ENCODE measurements at places on chromosomes 1 and 21.
A peak's percentile ranks its signal among the peaks of the same experiment; 100 is the strongest.

GRCh38 chr1:182842265-182842664 is 3.1 kb downstream of the DHX9 start:
- DNase-seq, result no peak

DNA sequence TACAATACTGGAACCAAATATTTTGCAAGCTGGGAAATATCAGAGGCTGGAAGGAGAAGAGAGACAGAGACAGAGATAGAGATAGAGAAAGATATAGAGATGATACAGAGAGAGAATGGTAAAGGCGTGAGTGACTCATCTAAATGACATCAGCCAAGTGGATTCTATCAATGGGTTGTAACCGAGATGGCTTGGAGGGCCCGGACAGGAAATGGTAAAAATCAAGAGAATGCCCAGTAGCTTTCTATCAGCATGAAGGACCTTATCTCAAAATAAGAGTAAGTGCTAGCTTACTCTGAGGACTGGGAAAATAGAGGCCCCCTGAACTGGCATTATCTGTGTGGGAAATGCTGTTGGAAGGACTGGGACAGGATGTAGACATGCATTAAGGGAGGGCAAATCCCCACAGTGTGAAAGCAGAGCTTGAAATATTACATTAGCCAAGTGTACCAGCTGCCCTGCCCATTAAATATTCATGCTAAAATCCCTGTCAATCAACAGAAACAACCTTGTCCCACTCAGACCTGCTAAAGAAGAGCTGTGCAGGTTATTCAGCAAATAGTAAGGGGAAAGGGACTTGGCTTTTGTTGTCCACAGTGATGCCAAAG is 76.6 kb upstream of the ZNF644 start:
- no peak for DNase-seq

GRCh38 chr21:8990326-8991087 is 1530.9 kb upstream of the TPTE start:
- no peak for DNase-seq

GRCh38 chr1:119475866-119476439 is 31.1 kb upstream of the HSD3B1 start:
- peak; percentile 5 for DNase-seq

- DNase-seq, result no peak
Observed at GRCh38 chr1:236151739-236152424, 9.5 kb downstream of the GPR137B start.

DNA sequence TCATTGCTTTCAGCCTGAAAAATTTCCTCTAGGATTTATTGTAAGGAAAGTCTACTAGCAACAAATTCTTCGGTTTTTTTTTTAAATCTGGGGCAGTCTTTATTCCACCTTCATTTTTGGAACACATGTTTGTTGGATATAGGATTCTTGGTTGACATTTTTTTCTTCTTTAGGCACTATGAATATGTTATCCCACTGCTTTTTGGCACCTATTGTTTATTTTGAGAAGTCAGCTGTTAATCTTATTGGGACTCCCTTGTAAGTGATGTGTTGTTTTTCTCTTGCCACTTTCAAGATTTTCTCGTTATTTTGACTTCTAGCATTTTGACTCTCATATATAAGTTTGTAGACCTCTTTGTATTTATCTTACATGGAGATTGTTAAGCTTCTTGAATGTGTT is 99.3 kb downstream of the NPHS2 start:
- no peak for DNase-seq

- DNase-seq, result no peak
Observed at GRCh38 chr1:156689953-156690674, 12.9 kb upstream of the NES start.

GRCh38 chr21:20030390-20030789 is 967.8 kb upstream of the NCAM2 start:
- DNase-seq, result no peak

GRCh38 chr1:14494911-14495310 is 103.6 kb upstream of the KAZN start:
- DNase-seq, result no peak

DNA sequence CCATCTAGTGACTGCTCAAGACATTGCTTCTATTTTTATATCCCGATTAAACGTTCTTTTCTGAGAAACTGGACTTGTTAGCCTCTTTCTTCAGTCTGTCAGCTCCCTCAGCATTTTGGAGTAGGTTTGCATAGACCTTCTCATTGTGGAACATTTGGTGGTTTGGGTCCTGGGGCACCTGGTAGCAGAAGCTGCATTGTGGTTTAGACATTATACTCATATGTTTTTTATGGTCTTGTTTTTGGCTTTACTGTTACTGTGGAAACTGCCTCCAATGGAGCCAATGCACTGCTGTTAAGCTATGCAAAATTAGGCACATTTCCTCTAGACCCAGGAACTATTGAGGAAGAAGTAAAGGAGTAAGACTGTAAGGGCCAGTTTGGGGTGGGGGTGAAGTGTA is 36.7 kb upstream of the LRRC8B start:
- peak; percentile 43 for DNase-seq

DNA sequence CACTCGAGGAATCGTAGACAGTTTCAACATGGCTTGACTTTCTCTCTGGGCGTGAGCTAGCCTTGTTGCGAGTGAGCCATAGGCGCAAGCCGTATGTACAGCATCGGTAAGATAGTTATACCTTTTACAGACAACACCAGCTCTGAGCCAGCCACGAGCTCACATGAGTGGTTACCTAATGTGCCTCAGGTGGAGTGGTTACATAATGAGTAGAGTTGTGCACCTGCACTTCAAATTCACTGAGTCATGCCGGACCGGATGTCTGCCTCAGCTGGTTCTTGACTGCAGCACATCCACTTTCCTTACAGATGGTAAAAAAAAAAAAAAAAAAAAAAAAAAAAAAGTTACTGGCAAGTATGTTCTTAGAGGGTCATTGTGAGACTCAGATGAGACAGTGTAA is 360.4 kb upstream of the NR5A2 start:
- no peak for DNase-seq

GRCh38 chr1:165036403-165036802 is 320.1 kb downstream of the LMX1A start:
- no peak for DNase-seq

GRCh38 chr1:181588631-181589030 is 105.3 kb downstream of the CACNA1E start:
- no peak for DNase-seq

DNA sequence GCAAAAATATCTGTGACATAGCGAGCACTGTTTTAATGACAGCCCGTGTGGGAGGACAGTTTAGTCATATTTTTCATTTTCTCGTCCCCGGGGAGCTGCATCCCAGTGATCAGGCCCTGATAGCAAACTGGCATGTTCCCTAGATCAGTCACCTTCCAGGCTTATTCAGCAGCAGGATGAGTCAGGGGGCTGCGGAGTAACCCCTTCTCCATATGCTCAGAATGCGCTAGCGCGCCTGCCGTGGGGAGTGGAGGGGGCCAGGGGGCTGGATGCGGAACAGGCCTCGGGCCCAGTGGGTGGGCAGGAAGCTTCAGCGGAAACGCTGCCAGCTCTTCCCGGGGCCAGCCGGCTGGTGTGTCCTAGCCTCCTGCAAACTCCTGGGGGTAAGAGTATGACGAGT is 94.0 kb downstream of the KCND3 start:
- DNase-seq, result no peak

- DNase-seq, result no peak
Observed at GRCh38 chr1:68232289-68233148, at the start of gene WLS. TSS of gene WLS (minus strand) at chr1:68232523. CDS start at chr1:68232299, 224 bp downstream.

DNA sequence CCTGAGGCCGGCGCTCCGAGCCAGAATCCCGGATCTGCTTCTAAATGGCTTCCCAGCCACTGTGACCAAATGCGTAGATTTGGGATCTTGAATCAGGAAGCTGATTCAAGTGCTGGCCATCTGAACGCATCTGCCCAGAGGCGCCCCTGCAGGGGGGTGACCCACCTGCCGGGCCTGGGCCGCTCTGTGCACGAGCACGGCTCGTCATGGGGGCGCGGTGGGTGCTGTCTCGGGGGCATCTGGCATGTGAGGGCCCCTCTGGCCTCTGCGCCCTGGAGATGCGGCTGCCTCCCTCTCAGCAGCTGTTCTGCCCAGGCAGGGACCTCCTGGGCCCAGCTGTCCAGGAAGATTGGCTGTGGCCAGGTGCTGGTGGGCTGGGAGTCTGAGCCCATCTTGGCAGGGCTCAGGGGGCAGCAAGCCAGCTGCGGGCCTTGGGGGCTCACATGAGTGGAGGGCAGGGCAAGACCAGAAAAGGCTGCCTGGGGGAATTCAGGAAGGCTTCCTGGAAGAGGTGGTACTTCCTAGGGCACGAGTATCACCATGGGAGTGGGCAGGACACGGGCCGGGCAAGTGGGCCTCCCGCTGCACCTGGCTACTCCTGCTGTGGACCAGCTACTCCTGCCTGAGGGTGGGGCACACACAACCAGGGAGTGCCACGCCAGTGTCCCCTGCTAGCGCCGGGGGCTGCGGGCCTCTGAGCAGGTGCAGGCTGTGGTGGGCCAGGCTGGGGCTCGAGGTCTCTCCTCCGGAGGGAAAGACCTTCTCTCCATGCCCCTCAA is 25.1 kb downstream of the PLCH2 start:
- DNase-seq, result no peak

DNA sequence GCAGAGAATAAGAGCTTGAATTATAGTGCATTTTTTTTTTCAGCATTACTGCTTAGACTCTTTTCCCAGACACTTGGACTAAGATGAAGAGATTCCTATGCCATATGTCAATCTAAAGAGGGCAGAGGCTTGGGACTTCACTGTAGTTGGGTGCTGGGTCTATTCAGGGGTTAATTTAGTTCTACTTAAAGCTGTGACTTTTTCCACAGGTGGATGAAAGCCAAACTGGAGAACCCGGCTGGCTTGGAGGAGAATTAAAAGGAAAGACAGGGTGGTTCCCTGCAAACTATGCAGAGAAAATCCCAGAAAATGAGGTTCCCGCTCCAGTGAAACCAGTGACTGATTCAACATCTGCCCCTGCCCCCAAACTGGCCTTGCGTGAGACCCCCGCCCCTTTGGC is 104.8 kb downstream of the ATP5PO start:
- DNase-seq, result no peak

- no peak for DNase-seq
Observed at GRCh38 chr1:185681034-185681633, 53.1 kb upstream of the HMCN1 start.

DNA sequence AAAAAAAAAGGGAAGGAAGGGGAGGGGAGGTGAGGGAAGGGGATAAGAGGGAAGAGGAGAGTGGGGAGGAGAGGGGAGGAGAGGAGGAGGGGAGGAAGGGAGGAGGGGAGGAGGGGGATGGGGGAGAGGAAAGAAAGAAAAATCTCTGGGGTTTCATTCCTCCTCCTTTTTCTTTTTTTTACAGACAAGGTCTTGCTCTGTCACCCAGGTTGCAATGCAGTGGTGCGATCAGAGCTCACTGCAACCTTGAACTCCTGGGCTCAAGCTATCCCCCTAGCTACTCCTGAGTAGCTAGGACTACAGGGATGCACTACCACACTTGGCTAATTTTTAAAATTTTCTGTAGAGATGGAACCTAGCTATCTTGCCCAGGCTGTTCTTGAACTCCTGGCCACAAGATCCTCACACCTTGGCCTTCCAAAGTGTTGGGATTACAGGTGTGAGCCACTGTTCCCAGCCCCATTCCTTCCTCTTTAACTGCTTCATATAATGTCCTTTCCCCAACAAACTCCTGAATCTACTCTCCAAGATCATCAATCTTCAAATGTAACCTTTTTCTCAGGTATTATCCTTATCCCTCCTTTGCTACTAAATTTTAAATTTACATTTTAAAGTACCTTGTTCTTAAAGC is 23.2 kb downstream of the GON4L start:
- no peak for DNase-seq

DNA sequence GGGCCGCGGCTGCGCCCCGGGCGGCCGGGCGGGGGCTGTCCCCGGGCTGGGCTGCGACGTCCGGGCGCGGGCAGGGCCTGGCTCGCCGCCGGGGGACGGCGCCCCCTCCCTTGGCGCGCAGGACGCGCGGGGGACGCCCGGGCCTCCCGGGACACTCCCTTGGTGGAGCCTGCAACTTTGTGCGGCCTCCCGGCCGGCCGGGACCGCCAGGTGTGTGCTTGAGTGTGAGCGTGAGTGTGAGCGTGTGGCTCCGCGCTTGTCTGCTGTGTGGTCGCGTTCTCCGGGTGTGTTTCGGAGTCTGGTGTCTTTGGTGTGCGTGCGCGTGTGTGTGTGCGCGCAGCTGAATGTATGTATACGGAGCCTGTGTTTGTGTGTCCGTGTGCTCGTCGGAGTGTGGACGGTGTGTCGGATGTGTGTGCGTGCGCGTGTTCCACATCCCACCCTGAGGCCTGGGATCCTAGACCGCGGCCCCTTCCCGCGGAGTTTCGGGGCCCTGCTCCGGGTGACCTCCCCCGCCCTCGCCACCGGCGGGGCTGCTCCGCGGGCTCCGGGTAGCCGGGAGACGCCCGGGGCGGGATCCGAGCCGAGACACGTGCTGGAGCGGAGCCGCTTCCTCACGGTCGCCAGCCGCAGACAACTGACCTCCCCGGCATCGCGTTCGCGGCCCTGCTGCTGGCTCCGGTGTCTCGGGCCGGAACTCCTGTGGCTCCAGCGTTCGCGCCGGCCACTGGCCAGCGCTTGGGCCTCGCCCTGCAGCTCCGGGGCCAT is 1.7 kb downstream of the PTPRU start:
- no peak for DNase-seq

- DNase-seq, result no peak
Observed at GRCh38 chr21:31143036-31143435, 104.8 kb upstream of the KRTAP19-8 start.

- DNase-seq, result peak; percentile 62
Observed at GRCh38 chr1:116766616-116767469, 12.6 kb downstream of the CD2 start.

GRCh38 chr21:34131586-34131985 is 58.2 kb downstream of the MRPS6 start:
- DNase-seq, result no peak

DNA sequence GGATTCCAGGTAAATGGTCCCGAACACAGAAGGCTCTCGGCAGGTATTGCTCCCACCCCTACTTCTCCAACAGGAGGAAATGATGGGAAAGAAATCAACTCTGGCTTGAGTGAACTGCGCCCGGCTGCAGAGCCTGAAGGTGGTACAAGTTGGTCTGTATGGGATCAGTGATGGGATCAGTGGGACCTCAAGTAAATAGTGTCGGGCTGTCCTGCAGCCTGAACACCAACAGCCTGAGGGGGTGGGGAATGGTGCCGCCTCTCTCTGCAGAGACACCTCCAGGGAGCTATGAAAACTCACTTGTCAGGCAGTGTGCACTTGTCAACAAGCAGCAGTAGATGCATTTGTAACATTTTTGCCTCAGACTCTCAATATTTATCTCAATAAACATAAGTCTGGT is 183.5 kb downstream of the MATN1 start:
- no peak for DNase-seq

Data from T-helper 2 cell treated with Interferon-gamma antibody and Interleukin-4, amounts not matched to agents 5 μg/mL and 100 μg/mL, for 36 hours (primary cell).